HuH-7.5 (cell line): ENCODE measurements at places on chromosomes 2 and 18.

GRCh38 chr2:218368150-218368528 is 11.5 kb downstream of the CATIP start:
- DNase-seq = no peak

- DNase-seq = no peak
These were observed 423.4 kb upstream of the ID2 start for GRCh38 chr2:8258406-8258805.

- no peak for DNase-seq
These were observed 103.7 kb upstream of the THOC1 start for GRCh38 chr18:371609-371982.

DNA sequence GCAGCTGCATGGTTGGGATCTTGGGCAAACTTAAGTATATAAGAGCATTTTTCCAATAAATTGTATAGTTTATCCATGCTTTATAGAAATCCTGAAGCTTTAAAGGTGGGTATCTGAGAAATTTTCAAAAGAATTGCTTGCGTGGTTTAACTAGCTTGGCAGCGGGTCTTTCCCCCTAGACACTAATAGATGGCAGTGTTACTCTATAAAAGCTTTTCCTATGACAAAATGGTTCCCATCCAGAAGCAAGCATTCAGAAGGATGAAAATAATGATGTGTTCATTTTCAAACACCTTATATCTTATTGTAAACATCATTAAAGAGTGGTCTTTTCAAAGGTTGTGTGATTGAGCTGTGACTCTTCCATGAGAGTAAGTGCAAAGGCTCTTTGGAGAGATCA is 45.9 kb downstream of the KDM3A start:
- no peak for DNase-seq

DNA sequence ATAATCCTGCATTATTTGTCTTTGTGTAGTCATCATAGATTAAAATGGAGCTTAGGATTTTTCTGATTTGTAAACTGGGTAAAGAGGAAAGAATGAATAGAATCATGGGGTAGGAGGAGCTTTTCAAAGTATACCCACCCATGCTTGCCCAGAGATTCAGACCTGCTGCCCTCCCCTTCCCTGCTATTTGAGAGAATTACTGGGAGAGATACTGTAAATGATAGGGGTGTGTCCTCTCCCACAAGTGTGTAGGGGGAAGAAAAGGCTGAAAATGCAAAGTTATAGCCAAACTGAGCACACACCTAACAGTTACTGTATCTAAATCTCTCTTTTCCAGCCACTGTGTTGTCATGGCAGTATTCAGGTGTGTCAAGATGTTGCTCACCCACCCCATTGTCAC is 21.5 kb upstream of the DYNC2LI1 start:
- DNase-seq = no peak

GRCh38 chr18:74023220-74023619 is 124.4 kb downstream of the FBXO15 start:
- DNase-seq = no peak

- peak; percentile 6 for DNase-seq
These were observed 200.6 kb downstream of the PPP1R1C start for GRCh38 chr2:182186132-182186735.

GRCh38 chr18:59823596-59824195 is 76.1 kb upstream of the PMAIP1 start:
- DNase-seq = no peak

DNA sequence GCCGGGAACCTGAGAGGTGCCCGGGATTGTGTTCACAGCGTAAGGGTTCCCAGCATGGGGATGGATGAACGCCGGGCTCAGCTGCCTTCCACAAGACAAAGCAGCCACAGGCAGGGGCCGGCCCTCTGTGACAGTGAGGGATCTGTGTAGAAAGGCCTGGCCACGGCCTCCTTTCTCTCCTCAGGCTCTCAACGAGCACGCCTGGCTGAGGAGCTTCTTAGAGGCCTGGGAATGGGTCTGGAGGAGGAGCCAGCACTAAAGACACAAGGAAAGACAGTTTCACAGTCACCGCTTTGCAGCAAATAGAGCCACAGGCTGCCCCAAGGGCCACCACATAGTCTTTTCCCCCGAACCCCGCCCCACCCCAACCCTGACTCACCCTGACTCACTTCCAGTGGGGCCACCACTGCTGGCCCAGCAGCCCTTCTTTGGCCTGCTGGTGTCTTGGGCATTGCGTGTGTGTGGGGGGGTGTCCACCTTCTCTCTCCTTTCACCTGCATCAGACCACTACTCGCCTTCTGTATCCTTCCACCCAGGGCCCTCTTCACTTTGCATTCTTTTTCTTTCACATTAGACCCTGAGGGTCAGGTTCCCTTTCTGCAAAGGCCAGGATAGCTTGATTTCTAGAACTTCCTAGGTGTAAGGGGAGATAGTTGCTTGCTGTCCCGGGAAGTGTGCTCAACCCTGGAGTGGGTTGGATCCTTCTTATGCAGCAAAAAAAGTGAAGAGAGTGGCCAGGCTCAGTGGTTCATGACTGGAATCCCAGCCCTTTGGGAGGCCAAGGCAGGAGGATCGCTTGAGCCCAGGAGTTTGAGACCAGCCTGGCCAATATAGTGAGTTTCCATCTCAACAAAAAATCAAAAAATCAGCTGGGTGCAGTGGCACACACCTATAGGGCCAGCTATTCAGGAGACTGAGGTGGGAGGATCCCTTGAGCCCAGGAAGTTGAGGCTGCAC is 19.3 kb upstream of the HPCAL1 start:
- DNase-seq = no peak

DNA sequence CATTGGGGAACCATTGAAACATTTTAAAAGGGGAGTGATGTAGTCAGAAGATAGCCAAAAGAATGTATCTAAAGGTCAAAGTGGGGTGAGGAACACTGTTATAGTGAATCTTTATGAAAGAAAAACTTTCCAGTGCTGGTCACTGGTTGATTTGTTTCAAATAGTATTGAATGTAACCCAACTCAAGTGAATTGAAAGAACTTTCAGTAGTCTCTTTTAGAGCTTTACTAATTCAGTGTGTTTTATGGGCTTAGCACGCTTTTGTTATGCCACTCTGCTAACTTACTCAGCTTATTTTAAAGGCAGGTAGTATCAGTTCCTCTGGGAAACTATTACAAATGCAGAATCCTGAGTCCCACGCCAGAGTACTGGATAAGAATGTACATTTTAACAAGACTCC is 57.3 kb downstream of the GTF2A1L start:
- DNase-seq = no peak

GRCh38 chr2:30288561-30288960 is 57.2 kb downstream of the LBH start:
- no peak for DNase-seq

DNA sequence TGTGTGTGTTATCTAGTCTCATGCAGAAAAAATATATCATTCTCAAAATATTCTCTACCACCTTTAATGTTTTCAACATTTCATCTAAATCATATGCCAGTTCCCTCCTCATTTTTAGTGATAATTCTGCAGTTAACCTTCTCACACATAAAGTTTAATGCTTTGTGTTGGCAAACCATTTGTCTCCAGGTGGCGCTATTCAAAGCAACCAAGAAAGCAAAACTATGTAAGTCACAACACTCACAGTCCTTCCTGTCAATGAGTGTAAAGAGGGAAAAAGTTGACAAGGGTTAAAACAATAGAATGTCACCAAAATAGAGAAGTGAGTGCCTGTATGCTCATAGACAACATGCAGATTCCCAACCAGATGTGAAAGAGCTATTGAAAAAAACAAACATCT is 961.6 kb upstream of the LRRTM1 start:
- DNase-seq = no peak

GRCh38 chr2:79512442-79513401 is at the start of gene CTNNA2:
Gene CTNNA2 (plus strand): TSS chr2:79513051.
- peak; percentile 65 for DNase-seq

DNA sequence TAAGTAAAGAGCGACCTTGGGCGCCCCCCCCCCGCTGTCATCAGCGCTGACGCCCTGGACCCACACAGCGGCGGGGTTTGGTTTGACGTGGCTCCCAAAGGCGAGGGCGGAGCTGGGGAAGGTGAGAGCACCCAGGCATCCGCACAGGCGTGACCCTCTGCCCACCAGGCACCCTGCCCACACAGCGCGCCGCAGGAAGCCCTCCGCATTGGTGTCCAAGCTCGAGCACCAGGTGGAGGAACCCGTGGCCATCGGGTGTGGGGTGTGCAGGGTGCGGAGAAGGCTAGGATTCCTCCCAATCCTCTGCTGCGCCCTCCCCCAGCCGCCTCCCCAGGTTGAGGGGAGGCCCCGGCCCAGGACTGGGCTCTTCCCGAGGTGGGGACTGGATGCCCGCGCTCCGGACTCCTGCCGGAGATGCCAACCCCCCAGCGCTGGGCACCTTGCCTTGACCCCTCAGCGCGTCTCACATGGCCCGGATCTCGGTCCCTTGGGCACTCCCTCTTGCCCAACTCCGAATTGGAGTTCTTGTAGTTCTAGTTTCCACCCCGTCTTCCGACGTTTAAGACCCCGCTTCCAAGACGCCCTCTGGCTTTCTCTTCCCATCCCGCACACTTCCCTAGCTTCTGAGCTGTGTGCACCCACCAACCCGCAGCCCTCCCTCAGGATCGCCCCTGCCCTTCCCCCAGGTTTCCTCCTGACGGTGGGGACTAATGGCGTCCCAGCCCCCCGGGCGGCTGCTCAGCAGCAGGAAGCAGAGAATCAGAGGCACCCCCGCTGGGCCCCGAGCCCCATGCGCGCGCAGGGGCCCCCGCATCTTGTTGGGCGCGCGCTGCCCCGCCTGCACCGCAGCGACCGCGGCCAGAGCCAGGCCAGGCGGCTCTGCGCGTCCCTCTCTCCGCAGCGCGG is 25.9 kb upstream of the RESP18 start:
- DNase-seq = no peak

DNA sequence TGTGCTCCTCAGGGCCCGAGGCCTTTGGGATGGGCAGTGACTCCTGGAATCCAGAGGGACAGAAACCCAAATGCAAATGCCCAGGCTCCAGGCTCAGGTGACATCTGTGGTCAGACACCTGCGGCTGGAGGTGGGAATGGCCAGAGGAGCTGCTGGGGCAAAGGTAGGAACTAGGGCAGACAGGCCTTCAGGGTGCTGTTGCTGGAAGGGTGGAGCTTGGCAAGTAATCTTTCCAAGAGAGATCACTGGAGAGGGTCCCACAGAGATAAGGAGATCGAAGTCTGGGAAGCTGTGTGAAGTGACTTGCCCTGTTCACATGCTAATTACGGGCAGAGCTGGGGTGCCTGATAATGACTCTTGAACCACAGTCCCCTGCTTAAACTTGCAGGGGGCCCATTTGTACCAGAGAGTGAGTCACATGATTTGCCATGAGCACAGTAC is 82.4 kb downstream of the ACAA2 start:
- no peak for DNase-seq

- no peak for DNase-seq
These were observed 245.3 kb downstream of the STK39 start for GRCh38 chr2:168002021-168002553.

DNA sequence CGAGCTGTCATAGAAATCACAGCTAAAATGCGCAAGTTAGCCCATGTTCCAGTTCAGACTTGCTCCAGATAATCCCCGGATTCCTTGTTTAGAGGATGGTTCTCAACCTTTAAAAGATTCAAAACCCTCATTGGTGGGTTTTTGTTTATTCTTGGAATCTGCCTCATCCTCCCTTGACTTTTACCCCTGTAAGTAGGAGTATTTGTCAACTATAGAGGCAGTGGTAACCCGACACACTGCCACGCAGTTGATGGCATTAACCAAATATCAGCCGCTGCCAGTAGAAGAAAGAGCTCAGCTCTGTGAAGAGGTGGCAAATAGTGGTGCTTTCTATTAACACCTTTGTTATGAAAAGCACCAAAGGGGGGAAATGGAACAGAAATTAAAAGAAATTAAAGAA is 40.4 kb upstream of the SELENOI start:
- no peak for DNase-seq

DNA sequence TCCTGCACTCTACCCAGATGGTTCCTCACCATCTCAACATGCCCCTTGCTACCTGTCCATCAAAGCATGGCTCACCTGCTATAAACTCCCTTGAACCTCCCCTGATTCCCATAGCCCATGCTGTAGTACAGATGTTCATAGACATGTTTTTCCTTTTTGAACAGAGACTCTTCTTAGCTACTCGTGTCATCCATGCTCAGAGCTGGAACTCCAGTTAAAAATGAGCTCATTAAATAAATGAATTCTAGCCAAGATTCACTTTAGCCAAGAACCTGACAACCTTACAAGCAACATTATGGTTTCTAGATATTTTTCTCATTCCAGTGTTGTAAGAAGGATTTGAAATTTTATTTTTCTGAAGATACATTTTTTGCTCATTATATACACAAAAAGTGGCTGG is 65.0 kb downstream of the SCG2 start:
- no peak for DNase-seq

DNA sequence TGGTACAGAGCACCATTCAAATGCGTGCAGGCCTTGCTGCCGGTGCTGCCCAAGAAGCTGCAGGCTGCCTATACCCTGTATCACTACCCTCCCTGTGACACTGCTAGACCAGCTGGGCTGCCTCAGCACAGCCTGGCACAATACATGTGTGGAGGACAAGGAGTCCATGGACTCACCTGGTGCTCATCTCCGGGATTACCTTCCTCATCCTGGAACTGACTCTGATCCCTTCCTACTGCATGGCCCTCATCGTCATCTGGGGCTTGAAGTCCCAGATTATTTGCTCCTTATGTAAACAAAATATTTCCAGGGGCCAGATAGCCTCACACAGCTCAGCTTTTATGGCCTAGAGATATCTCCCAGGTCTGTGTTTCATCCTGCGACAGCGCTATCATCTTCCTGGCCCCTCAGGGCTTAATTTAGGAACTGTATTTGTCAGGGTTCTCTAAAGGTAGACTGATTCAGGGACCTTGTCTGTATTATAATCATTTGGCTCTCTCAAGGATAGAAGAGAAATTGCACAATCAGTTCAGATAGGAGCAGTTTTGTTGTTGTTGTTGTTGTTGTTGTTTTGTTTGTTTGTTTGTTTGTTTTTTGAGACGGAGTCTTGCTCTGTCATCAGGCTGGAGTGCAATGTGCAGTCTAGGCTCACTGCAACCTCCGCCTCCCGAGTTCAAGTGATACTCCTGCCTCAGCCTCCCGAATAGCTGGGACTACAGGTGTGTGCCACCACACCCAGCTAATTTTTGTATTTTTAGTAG is 42.9 kb downstream of the WDR75 start:
- no peak for DNase-seq

DNA sequence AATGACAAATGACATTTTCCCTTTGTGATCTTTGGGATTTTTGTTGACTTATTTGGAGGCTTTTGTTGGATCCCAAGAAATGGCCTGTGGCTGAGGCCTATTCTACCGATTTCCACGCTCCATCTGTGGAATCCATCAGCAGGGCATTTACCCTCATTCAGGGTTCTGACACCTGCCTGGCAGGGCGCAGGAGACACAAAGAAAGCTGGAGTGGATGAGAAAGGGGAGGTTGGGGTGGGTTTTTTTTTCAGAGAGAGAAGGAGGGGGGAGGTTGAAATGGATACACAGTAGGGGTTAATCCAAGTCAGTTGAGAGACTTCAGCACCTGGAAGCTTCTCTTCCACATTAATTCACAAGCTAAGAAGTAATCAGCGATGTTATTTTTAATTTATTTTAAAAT is 59.7 kb downstream of the PAX3 start:
- no peak for DNase-seq

DNA sequence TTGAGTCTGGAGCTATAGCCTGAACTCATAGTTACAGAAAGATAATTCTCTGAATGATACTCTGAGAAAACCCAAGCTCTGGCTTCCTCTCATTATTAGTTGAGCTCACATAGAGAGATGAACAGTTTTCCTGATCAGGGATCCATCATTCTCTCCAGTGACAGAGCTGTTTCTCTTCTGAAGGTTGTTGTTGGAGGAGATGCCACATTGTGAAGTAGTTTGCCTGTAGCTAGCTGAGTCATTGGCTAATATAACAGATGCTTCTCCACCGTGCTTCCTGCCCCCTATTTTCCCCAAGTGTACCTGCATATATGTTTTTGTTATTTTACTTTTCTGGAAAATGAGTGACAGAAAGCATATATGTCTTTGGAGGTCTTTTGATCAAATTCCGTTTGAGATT is 64.6 kb downstream of the OSBPL6 start:
- DNase-seq = no peak
